ENCODE measurements at places on chromosomes 6 and 20.

DNA sequence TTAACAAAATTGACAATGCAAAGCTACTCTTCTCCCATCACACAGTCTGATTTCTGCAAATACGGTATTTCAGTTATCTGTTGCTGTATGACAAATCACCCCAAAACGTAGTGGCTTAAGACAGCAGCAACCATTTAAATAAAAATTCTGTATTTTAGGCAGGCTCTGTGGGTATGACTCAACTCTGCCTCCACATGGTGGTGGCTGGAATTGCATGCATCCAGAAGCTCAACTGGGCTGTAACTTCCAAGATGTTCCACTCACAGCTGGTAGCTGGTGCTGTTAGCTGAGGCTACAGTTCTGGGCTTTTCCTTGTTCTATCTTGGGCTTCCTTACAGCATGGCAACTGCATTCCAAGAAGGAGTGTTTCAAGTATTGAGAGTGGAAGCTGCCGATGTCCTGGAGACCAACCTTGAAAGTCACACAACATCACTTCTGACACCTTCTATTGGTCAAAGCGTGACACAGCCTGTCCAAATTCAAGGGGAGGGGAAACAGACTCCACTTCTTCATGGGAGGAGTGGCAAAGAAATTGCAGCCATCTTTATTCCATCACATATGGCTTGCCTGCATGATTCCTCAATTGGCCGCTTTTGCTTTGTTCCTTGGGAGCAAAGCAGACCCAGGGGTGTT is 39.7 kb upstream of the TULP1 start:
- peak; percentile 55 for DNase-seq

DNA sequence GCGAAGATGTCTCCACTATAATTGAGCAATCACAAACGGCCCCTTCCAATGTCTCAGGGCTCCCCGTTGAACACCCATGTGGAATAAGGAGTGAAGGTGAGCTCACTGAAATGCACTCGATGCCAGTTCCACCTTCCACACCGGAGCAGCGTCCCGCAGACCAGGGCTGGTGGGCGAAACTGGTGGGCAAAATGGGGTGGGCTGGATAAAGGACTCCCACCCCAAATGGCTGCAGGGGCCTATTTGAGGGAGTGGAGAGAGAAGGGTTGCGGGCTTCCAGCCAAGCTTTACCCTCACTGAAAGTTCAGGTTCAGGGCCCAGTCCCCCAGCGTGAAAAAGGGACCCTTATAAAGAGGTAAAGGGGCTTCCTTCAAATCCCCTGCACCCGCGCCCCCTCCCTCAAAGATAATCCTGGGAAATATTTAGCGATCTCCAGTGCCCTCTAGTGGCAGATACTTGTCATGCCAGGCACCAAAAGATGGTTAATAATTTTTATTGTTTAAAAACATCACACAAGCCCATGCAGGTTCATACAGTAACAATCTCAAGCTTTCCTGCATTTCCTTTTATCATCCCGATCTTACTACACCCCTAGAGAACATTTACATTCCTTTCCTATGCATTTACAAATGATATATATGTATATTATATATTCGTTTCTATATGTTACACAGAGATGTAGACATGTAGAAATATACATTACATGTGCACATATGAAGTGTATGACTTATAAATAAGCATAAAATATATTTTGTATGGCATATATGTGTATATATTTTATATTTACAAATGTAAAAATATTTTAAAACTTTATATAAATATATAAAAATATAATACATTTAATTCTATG is 58.2 kb upstream of the NKX2-2 start:
- DNase-seq: peak; percentile 28

DNA sequence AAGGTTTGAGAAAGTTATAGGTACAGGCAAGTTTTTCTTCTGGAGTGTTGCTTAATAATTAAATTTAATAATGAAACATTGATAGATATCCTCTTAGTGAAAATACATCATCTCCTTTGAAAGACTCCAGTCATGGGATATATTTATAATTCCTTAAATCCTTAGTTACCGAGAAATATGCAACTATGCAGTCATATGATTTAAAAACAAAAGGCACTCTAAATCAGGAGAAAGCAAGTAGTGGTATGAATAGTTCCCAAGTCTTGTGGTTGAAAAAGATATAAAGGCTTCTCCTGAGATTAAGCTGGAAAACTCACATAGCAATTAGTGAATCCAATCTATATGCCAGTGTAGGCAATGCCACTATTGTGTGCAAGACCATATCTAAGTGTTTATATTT is 475.4 kb downstream of the EYS start:
- no peak for DNase-seq

DNA sequence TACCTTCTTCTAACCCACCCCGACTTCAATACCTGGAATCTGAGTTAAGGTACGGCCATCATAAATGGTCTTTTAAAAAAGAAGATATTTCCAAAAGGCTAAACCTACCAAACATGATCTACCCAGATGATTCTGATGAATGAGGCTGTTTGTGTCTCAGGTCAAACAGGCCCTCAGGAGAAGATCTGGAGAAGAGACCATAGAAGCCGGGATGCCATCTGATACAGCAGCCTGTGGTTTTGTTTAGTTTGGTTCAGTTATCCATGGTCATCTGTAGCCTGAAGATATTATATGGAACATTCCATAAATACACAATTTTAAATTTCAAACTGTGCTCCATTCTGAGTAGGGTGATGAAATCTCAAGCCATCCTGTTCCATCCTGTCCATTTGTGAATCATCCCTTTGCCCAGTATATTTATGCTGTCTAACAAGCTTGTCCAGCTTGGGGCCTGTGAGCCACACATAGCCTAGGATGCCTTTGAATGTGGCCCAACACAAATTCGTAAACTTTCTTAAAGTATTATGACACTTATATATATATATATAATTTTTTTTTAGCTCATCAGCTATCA is 4.0 kb upstream of the CAP2 start:
- DNase-seq: no peak

GRCh38 chr6:160987265-160987664 is 4.3 kb upstream of the MAP3K4 start:
- DNase-seq: no peak

DNA sequence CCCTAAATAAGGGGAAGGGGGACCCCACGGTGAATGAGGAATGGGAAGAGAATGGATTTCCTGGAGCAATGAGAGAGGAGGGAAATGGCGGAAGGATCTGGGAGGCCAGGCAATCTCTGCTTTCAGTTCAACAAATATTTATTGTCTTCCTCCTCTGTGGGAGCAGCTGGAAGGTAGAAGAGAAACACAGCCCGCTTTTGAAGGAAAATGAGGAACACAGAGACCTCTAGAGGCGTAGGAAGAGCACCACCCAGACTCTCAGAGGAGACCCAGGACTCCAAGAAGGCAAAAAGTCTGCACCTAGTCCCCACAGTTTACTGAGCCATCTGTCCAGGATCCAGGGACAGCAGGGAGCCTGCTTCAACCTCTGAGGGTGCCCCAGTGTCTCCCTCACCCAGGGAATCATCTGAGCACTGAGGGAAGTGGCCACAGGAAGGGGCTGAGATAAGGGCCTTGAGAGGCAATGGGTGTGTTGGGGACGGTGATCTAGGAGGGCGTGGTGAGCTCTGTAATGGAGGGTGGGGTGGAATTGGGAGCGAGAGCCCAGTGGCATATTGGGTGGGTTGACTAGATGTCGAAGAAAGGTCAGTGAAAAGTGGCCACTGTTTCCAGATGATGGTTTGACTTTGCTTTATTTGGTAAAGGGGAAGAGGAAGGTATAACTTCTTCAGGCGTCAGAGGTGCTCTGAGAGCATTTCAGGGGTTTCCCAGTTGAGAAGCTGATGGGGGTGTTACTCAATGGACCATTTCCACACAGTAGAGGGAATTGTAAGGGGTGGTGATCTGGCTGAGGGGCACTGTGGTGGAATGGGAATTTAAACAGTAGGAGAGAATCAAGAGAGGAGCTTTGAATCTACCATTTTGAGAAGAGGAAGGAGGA is 610 bp downstream of the PSORS1C1 start:
- peak; percentile 78 for DNase-seq

DNA sequence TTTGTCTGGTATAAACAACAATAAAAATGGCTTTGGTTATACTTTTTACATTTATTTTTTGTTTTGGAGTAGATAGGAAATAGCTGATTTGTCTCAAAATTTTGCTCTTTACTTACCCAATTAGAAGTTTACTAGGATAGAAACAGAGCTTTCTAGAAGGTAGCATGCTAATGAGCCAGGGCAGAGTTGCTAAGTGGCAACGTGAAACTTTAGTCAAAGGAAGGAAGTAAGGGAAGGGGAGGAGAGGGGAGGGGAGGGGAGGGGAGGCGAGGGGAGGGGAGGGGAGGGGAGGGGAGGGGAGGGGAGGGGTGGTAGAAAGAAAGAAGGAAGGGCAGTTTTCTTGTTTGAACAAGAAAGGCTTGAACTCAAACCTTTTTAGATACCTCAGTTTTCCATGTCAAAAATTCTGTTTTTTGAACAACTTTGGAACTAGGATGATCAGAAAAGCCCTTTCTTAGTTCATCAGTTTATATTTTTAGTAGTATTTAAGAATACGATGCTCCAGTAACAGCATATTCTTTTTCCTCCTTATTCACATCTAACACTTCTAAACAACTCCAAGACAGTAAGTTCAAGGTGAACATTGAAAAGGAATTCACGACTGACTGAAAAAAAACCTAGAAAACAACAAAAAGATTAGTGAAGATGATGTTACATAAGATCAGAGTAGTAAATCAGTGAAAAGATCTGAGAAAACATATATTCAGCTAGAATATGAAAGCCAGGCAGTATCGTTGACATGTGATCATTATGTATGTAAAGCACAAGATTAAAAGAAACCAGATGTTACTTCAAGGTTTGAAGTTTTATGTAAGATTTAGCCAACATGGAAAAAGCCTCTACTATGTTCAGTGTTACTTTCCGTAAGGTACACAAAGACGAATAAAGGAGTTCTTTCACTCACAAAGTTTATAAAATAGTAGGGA is 263.4 kb downstream of the ARHGAP18 start:
- DNase-seq: no peak

- DNase-seq: no peak
These were observed 78.8 kb downstream of the MAP7 start for GRCh38 chr6:136471372-136471771.

DNA sequence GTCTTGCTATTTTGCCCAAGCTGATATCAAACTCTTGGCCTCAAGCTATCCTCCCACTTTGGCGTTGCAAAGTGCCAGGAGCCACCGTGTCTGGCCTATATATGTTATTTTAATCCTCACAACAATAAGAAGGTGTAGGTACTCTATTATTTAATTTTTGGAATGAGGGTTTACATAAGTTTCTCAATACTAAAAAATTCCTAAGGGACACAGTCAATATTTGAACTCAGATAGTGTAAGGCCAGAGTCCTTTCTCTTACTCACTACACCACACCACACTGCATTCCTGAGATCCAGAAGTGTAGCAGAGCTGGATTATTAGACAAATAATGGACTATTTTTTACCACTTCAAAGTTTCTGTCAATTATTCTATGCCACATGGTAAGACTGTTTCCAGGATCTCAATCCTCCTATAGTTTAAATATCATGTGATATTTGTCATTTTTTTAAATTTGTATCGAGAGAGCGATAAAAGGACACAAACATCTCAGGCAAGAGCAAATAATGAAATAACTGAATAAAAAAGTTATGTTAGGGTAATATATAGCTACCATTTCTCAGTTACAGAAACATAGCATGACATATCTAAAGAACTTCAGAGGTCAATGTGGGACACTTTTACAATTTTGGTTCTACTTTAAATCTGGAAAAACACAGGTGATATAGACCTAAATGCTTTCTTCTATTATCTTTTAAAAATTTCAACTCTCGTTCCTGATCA is 162.2 kb upstream of the THEMIS start:
- no peak for DNase-seq

- DNase-seq: peak; percentile 98
These were observed 86.3 kb downstream of the SLC22A23 start for GRCh38 chr6:3370361-3371221.

- DNase-seq: no peak
These were observed 7.1 kb upstream of the ZNF318 start for GRCh38 chr6:43376551-43376981.

GRCh38 chr20:63087872-63088680 is 81.3 kb upstream of the BHLHE23 start:
- DNase-seq: peak; percentile 72

GRCh38 chr20:57594092-57594951 is 25.9 kb downstream of the ZBP1 start:
- peak; percentile 63 for DNase-seq

DNA sequence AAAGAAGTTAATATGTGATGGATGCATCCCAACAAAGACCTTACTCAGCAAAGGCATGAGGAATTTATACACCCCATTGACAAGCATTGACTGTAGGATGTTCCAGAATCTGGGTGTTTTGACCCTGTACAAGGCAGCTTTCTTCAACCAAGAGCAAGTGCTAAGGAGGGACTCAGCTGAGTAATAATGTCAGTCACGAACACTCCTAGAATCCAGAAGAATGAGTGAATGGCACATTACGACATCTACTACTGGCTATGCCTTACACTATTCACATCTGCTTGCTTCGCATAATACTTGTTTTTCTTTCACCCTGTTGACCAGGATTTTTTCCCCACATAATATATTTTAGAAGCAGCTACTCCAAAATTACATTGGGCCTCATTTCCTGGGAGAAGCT is 42.5 kb upstream of the VGLL2 start:
- no peak for DNase-seq

DNA sequence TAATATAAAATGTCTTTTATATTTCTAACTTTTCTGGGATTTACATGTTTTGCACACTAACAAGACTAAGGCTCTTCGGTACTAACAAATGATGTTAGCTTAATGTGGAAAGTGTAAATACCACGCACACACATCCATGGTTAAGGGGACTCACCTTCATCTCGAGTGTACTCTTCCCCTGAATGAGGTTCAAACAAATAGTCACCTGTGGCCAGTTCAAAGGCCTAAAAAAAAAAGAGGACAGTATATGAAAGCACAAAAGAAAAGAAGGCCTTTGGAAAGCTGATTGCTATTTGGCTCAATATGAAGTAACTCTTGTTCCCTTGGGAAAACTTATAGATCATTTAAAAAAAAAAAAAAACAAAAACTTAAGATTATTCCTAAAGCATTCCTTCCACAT is 37.2 kb downstream of the LHFPL5 start:
- no peak for DNase-seq

- no peak for DNase-seq
These were observed 193.6 kb downstream of the JARID2 start for GRCh38 chr6:15439410-15440025.

GRCh38 chr20:49399329-49399728 is 83.1 kb downstream of the KCNB1 start:
- DNase-seq: no peak

- no peak for DNase-seq
These were observed 30.9 kb downstream of the BAK1 start for GRCh38 chr6:33549196-33549595.

DNA sequence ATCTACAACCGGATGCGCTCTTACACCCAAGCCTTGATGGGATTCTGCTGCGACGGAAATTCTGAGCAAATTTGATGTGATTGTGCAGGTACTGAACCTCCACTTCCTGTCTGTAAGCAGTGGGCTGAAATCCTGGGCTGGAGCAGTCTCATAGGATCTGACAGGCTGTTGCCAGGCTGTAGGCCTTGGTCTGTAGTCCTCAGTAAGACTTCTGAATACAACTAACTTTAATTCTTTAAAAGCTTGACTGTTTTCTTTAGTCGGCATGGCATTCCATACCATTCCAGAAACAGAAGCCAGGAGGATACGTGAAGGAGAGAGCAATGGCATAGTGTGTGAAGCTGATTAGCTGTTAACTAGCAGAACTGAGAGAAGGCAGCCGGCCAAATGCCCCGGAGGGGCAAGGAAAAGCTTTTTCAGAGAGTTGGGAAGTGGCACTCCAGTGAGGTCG is 68.3 kb downstream of the ADTRP start:
- DNase-seq: no peak
